ENCODE measurements at places on chromosomes 11 and 22.

- DNase-seq = peak; percentile 75
Observed at GRCh38 chr11:124669193-124669592, 4.3 kb downstream of the SIAE start.

DNA sequence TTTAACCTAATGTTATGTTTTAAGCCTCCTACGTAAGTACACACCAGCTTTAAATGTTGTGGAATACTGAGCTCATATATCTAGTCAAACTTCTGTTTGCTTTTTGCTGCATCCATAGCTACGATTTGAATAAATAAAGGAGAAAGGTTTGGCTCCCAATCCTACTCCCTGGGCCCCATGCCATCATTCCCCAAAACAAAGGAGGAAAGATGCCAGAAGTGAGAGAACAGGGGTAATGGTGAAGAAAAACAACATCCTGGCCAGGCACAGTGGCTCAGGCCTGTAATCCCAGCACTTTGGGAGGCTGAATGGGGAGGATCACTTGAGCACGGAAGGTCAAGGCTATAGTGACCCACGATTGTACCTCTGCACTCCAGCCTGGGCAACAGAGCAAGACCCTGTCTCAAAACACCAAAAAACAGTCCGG is 26.5 kb downstream of the SCGB1A1 start:
- DNase-seq = no peak

GRCh38 chr11:134142536-134142935 is 73.7 kb downstream of the JAM3 start:
- no peak for DNase-seq

DNA sequence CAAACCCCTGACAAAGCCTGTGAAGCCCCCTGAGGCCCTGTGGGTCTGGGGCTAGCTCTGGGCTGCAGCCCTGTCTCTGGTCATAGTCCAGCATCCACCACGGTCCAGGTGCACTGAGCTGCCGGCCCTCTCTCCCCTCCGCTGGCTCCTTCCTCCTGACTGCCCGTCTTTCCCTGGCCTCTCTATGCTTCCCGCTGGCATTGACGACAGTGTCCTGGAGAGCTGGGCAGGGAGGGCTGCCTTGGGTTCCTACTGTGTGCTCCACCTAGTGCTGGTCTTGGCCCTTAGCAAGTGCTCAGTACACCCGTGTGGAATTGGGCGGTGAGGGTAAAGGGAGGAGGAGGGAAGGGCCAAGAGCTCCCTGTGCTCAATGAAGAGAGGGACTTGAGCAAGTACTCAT is 868 bp upstream of the MYEOV start:
- DNase-seq = peak; percentile 41

GRCh38 chr11:120651836-120652235 is 140.3 kb downstream of the GRIK4 start:
- no peak for DNase-seq

GRCh38 chr11:121309688-121310087 is 17.1 kb downstream of the SC5D start:
- no peak for DNase-seq

- DNase-seq = peak; percentile 97
Observed at GRCh38 chr11:6249770-6250555, 9.7 kb upstream of the CCKBR start.

GRCh38 chr11:76267556-76267955 is 61.3 kb upstream of the WNT11 start:
- DNase-seq = no peak

GRCh38 chr11:90756617-90757016 is 533.8 kb upstream of the CHORDC1 start:
- no peak for DNase-seq

GRCh38 chr22:42699281-42699975 is 21.2 kb downstream of the A4GALT start:
- DNase-seq = peak; percentile 55

GRCh38 chr22:26671317-26672059 is 14.1 kb downstream of the MIAT start:
- DNase-seq = peak; percentile 48

DNA sequence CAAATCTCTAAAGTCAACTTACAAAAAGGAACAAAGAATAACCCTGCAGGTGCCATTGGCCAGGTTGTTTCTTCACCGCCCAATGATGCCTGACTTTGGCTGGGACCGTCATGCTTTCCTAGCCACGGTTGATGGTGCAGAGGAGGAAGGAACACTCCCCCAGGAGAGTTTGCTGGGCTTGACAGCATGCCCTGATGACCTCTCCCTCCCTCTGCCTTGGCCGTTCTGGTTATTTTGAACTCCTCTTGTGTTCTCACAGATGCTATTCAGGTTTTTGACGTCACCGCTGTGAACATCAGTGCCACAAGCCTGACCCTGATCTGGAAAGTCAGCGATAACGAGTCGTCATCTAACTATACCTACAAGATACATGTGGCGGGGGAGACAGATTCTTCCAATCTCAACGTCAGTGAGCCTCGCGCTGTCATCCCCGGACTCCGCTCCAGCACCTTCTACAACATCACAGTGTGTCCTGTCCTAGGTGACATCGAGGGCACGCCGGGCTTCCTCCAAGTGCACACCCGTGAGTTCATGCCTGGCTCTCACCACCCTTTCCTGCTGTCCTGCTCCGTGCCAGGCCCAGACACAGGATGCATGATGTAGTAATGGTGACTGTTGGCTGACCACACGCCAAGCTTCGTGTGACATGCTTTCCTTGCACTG is 89.0 kb upstream of the OR4B1 start:
- no peak for DNase-seq

GRCh38 chr22:48934446-48934845 is 893.2 kb downstream of the BRD1 start:
- no peak for DNase-seq

DNA sequence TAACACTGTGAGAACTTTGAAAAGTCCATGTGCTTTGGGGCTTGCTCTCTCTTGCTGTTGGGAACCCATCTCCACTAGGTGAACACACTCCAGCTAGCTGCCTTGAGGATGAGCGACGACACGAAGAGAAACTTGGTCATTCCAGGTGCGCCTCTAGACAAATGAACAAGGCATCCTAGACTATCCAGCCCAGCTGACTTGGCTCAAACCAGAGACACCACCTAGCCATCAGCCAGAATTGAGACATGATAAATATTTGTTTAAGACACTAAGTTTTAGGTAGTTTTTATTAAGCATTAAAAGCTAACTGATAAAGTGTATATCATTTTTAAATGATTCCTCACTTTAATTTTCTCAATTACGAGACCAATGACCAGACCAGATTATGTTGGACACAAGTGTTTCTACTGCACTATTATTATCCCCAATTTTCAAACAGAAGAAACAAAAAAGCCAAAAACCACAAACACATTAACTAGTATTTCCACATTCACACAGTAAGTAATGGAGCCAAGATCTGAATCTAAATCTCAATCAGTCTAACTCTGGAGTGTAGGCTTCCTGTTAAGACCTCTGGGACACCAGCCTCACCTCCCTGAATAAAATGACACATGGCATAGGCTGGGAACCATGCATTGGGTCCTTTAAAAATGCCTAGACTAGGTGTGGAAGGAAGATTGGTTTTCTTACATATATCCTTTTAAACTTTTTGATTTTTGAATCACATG is 70.4 kb downstream of the GDPD4 start:
- no peak for DNase-seq

GRCh38 chr11:46918788-46919513 is 601 bp upstream of the LRP4 start:
- peak; percentile 21 for DNase-seq

GRCh38 chr11:99069856-99070444 is 49.2 kb downstream of the CNTN5 start:
- DNase-seq = peak; percentile 1

DNA sequence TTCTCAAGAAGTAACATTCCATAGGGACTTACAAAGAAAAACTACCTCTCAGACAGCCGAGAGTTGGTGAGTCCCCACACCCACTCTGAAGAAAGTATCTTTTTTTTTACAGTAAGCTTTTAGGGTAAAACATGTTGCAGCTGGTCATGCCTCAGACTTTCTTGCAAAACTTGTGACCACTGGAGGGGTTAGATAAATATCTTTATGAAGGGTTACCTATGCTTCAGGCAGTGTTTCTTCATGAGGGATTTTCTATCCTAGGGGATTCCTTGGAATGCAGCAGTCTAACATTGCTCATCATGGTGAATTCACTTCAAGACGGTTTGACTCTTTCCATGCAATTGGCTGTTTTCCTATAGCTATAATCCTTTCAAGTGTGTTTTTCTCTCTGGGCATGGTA is 20.8 kb upstream of the SNX19 start:
- no peak for DNase-seq

GRCh38 chr11:3215346-3216026 is 3.1 kb downstream of the MRGPRG start:
- DNase-seq = no peak

DNA sequence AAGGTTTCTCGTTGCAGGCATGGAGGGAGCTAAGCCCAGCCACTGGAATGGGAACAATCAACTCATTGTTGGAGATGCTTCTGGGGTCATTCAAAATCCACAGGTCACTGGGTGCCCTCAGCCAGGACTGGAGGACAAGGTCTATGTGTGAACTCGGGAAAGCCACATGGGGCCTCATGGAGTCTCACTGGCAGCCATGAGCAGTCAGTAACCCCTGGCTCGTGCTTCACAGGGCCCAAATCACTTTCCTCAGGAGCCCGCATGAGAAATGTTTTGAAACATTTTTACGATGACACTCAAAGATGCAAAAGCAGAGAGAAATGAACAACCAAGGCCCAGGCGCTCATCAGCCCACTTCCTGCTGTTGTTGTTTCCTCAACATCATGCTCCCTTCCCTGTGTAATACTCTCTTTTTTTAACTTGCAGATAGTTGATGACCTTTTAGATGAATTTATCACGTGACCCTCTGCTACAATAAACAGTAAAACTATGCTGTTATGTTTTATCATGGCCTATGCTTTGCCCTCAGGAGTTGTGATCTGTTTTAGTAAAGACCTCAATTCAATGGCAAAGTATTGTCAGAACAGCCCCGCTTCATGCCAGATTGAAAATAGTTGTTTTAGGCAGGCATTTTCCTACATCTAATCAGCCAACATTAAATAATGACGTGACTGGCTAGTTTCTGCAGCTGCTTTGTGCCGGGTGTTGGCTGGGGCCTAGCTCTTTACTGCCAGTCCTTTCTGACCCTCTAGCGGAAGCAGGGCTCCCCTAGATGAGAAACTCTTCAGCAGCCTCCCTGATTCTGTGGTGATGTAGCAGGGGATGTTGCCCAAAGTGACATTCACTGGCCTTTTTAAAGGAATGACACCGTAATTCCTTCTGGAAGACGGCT is 39.7 kb downstream of the ADAMTS15 start:
- DNase-seq = no peak

GRCh38 chr22:32765132-32765618 is 36.3 kb upstream of the TIMP3 start:
- no peak for DNase-seq

DNA sequence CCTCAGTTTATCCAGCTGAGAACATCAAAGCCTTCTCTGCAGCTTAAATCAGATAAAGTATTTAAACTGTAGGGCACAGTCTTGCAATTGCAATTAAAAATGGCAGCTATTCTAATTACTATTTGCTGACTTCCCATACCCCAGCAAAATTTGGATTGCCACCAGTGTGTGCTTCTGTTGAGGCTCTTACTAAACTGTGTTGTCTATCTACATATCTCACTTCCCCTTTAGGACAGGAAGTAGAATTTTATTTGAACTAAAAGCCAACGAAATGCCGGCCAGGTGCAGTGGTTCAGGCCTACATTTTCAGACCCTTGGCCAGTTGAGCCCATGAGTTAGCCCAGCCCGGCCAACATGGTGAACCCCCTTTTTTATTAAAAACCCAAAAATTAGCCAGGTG is 7.1 kb downstream of the SAA4 start:
- peak; percentile 16 for DNase-seq

DNA sequence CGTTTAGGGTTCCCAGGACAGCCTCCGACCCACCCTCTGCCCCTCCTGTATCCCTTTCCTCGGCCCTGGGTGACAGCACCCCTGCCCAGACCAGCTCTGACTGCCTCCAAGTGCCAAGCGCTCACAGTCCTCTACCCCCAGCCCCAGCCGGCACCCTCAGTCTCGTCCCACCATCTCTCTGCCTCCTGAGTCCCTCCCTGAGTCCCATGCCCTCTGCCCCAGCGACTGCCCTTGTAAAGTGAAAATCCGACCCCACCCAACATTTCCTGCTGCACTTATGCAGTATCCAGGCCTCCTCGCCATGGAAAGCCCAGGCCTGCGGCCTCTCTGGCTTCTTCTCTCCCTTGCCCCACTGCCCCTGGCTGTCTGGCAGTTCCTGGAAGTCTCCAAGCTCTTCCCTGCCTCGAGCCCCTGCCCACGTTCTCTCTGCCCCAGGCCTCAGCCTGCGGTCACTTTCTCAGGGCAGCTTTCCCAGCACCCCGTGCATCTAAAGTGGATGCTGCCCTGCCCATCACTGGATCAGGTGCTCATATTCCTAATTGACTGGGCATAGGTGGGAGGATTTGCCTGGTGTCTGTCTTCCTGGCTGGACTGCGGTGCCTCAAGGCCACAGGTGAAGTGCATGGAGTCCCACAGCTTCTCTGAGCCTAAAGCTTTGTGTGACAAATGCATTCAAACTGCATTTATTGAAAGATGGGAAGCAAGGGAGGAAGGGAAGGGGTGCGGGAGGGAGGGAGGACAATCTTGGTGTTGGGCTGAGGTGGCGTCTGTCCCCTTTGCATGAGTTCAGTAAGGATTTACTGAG is 17.7 kb upstream of the IL2RB start:
- no peak for DNase-seq

DNA sequence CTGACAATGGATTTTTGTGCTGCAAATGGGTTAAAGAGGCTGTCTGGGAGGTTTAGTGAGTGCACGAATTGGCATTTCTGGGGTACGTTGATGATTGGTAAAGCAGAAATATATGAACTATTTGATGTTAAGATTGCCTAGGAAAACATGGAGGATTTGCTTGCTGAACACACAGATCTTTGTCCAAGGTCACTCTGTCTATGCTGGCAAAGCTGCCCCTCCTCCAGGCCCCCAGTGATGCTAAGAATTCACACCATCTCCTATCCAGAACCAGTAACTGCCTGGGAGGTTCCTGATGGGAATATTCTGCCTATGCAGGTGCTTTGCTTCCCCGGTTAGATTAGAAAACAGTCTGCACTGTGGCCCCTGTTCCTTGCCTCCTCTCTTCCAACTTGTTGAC is 5.8 kb downstream of the MTNR1B start:
- DNase-seq = no peak

DNA sequence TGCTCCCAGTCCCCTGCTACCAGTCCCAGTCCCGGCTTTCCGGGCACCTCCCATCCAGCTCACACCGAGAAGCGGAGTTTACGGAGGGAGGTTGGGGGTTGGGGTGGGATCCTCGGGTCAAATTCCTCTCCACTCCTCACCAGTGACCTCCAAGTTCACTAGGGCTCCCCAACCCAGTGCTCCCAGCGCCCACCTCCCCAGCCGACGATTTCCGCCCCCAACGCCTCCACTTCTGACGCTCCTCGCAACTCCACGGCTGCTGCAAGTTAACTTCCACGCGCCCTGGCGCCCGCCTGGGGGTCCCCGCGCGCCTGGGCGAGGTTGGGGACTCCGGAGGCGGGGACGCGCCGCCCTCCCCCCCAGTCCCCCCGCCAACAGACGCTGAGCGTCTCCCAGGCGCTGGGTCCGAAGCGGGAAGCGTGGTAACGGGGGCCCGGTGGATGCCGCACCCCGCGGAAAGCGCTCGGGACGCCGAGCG is 526 bp downstream of the TPST2 start:
- peak; percentile 68 for DNase-seq

All from hematopoietic multipotent progenitor cell treated with erythropoietin and hydrocortisone succinate and interleukin-3 and kit ligand, for 6 days (in vitro differentiated cells).